ENCODE measurements at places on chromosomes 1 and 21.

DNA sequence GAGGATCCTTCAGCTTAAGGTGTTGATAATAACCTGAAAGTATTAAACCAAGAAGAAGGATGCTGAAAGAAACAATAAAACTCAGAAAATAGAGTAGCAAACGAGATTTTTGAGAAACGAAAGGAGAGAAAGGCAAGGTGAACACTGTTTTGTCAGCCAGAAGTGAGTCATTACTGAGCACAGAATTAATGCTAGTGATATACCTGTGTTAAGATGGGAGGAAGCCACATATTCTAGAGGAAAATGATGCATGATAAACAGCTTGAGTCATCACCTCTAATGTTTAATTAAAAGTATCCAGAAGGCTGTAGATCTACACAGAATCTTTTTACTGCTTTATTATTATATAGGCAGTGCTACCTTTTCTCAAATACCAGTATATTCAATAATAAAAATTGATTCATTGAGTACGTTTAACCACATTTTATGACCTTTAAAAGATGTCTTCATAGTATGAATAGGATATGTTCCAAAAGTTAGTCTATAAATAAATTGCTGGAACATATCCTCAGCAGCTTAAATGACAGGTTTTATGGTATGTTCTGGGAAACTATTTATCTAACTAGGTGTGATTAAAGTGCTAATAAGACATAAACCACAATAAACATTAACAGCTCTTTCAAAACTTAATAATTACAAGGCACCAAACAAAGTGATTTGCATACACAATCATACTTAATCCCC lies 10.3 kb downstream of the SH3GLB1 start:
- no peak for DNase-seq

GRCh38 chr1:92826792-92827191 lies 5.0 kb upstream of the RPL5 start:
- no peak for DNase-seq

- DNase-seq, result no peak
Observed at GRCh38 chr1:155485945-155486344, 76.7 kb downstream of the ASH1L start.

DNA sequence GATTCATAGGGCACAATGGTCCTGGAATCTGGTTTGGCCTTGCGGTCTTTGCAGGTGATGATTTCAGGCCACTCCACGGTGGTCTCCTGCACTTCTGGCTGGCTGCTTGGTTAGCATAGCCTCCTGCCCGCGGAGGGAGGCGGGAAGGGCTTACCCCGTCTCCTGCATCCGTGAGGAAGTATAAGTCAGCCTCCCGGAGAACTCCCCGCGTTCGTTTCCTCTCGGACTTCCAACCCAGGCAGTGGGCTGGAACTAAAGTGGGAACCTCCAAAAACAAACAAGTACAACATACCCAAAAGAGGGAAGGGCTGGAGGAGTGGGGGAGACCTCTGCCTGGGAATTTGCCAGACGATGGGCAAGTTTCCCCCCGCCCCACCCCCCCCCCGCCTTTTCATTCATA lies 939 bp upstream of the CCN1 start:
- DNase-seq, result no peak

DNA sequence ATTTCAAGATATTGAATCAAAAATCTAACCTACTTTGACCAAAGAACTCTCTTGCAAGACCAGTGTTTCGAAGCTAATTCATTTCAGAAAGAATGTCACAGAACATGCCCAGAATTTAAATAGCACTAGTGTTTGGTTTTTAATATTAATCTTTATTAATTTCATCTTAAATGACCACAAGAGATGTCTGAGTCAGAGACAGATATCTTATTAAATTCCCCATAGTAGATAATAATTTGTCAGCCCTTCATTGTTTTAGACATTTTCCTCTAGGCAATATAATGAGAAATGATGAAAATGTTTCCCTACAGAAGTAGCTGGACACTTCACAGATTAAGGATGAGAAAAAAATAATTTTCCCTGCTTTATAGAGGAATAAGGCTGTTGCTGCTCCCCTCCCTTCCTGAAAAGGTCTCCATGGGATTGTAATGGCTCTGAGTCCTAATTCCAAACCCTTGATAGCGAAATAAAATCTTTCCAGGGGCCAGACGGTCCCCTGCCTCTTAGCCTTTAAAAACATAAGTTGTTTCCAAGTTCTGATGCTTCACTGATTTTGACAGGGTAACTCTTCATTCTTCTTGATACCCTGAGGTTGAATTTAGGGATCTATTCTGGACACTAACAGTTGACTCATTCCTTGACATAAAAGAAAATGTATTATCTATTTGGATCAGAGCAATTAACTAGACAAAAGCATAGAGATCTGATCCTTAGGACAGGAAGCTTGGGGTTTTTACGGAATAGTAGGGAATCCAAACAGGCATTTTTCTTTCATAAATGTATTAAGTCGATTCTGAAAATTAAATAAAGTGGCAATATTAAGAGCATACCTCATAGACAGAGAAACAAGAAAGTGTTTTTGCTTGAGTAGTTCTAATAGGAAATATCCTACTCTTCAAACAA lies 820.8 kb downstream of the BRINP3 start:
- no peak for DNase-seq

GRCh38 chr1:164838786-164839185 lies 279.8 kb downstream of the PBX1 start:
- DNase-seq, result no peak

DNA sequence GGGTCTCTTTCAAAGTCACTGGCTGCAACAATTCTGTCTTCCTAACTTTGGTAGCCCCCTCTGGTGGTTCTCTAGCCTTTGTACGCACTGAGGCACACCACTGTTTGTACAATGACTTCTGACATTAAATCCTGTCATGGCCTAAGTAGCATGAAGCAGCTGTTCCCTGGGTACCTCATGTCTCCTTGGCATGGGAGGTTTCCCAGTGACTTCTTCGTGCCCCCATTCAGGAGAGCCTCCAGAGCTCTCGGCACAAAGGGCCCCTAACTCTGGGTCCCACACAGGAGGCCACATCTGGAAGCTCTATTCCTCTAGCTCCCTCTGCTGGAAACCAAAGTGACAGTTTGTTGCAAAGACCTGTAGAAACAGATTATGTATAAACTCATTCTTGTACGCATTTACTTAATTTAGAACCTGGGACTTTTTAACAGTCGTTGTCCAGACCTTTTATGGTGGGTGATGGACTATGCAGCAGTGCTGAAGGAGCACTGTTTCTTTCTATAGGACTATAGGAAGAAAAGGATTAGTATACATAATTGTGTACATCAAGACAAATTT lies 13.4 kb downstream of the SWT1 start:
- peak; percentile 5 for DNase-seq

GRCh38 chr1:35175098-35175576 lies 17.8 kb downstream of the SFPQ start:
- DNase-seq, result no peak

GRCh38 chr1:234763367-234763766 lies 153.4 kb upstream of the IRF2BP2 start:
- no peak for DNase-seq

DNA sequence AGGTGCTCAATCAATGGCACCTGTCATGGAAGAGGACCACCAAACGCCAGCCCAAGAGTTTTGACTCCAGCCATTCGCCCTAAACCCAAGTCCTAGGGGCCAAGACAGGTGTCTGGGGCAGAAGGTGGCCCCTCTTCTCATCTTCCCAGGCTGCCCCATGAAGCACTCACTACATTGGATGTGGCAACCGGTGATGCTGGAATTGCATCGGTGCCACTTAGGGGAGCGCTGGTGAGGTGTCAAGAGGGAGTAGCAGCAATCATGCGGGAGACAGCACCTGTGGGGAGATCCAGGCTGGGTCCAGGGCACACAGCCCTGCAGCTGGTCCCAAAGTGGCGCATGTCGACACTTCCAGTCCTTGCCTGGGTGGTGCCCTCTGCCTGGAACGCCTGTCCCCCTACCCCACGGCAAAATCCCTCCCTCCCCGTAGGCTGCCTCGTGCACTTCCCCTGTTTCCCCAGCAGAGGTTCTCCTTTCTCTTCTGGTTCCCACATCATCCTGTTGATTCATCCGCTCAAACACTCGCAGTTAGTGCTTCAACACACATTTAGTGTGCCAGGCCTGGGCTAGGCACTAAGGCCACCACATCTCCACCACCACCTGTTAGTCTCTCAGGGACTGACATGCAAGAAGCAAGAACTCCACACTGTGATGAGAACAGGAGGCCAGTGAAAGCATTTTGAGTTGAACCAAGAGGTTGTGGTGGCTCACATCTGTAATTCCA lies 18.5 kb downstream of the PLA2G2D start:
- DNase-seq, result peak; percentile 13

- DNase-seq, result no peak
Observed at GRCh38 chr1:235995511-235995910, 69.4 kb downstream of the NID1 start.

GRCh38 chr1:202355944-202356553 lies 7.5 kb downstream of the PPP1R12B start:
- DNase-seq, result no peak

GRCh38 chr1:28898405-28898881 lies 15.9 kb upstream of the EPB41 start:
- DNase-seq, result no peak
